Karpas-422 (cell line): ENCODE measurements at places on chromosomes 12 and 14. TPM values are rescaled to one million over a fixed set of nuclear protein-coding genes. Genes with fewer than 3 reads are reported as not detected.

DNA sequence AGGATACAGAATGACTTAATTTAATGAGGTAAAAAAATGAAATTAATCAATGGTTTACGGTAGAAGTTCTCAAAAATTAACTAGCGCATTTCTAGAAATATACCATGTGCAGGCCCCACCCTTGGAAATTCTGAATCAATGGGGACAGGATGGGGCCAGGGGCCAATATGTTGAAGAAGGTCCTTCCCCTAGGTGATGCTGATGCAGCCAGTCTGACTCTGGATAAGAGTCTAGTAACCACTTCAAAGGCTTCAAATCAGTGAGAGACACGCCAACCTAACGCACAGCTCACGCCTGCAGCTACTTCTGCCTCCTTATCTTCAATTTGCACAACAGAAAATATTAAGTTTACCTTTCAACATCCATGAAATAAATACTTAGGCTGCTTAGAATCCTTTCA is 14.9 kb downstream of the GIT2 start:
- DNase-seq = no peak

- DNase-seq = peak; percentile 69
Measured at GRCh38 chr12:121712190-121712460, 427 bp upstream of the TMEM120B start.

GRCh38 chr12:104307655-104308000 is 4.1 kb downstream of the EID3 start:
- peak; percentile 36 for DNase-seq

DNA sequence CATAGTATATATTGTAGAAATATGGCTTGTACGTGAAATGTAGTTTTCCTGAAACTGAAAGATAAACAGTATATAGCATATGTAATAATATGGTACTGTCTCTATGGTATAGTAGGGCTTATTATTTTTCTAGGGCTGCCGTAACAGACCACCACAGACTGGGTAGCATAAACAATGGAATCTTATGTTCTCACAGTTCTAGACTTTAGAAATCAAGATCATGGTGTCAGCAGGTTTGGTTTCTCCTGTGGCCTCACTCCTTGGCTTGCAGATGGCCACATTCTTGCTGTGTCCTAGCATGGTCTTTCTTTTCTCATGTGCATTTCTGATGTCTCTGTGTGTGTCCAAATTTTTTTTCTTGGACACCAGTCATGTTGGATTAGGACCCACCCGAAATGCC is 155.8 kb downstream of the TMTC2 start:
- DNase-seq = no peak

DNA sequence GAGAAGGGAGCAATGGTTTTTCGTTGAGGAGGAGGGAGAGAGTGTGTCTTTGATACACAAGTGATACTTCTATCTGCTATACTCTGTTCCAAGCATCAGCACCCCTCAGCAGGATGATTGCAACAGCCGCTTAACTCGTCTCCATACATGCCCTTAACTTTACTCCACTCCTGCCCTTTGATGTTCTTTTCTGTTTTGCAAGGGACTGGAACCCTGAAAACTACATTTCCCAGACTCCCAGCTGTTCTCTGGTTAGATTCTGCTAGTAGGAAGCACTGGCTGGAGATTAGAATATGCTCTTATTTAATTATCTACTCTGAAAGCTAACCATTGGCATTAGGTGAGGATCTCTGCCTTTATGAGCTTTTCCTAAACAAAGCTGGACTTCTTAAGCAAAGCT is 23.5 kb upstream of the CRADD start:
- DNase-seq = no peak

GRCh38 chr12:132491761-132492378 is 1.9 kb downstream of the FBRSL1 start:
- no peak for DNase-seq

DNA sequence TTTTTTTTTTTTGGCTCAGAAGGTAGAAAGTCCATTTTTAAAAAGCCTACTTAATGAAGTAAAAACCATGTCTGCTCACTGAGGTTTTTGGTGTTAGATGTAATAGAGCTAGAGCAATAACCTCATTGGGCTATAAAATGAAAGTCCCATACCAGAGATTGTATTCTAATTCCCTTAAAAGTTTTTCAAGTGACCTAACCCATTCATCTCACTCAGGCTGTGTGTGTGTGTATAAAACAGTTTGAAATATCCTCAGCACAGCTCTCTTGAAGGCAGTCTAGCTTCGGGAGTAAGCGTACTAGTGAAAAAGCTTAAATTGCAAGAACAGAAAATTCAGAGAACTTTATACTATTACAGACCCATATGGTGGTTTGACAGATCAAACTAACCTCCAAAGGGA is 313.8 kb downstream of the CEP128 start:
- no peak for DNase-seq

PRKD1 gene
- not detected in 2 replicates for total RNA-seq

OXA1L gene
- total RNA-seq = 250 and 484 TPM in 2 replicates

CLEC4C gene
- total RNA-seq = not detected in 2 replicates
